ENCODE measurements at places on chromosomes 6 and 20. TPM values are rescaled to one million over a fixed set of nuclear protein-coding genes. Genes with fewer than 3 reads are reported as not detected.

Gene LHFPL5
- not detected for total RNA-seq

Gene BPI
- 2.3 TPM for total RNA-seq

Gene FAM83C
- total RNA-seq: not detected

Gene SEL1L2
- not detected for total RNA-seq

Gene CNR1
- 3.5 TPM for total RNA-seq

Gene IL20RA
- 3.3 TPM for total RNA-seq

Gene LY6G6F
- total RNA-seq: not detected

Gene SOX18
- total RNA-seq: 134 TPM

Gene HLA-DRB5
- total RNA-seq: 56.6 TPM

Gene AK9
- total RNA-seq: 13.8 TPM

Gene FAM209B
- not detected for total RNA-seq

Gene SRSF12
- 2.0 TPM for total RNA-seq

Gene IP6K3
- 0.31 TPM for total RNA-seq

Gene RAB44
- total RNA-seq: 0.27 TPM

Gene POM121L2
- not detected for total RNA-seq

Gene TCP11
- not detected for total RNA-seq

Gene KCNK16
- not detected for total RNA-seq

Gene PGBD1
- 4.9 TPM for total RNA-seq

Gene HLA-DMB
- total RNA-seq: 46.9 TPM

Gene SSTR4
- not detected for total RNA-seq

Gene PLTP
- total RNA-seq: 95.4 TPM

Gene APOBEC2
- not detected for total RNA-seq

Gene CDC5L
- 20.3 TPM for total RNA-seq

Gene DSP
- total RNA-seq: 7.2 TPM

Gene HDAC2
- total RNA-seq: 62.9 TPM

Gene HAO1
- total RNA-seq: not detected

Gene SLC17A3
- total RNA-seq: not detected

Gene OVOL2
- total RNA-seq: not detected

Gene MEI4
- total RNA-seq: 0.13 TPM

Gene CENPQ
- total RNA-seq: 5.0 TPM

Gene GPR63
- 0.49 TPM for total RNA-seq

Gene C6orf120
- total RNA-seq: 28.2 TPM

Gene PRDM13
- total RNA-seq: not detected

Gene BEND6
- 4.4 TPM for total RNA-seq

Gene MYH7B
- total RNA-seq: 5.6 TPM

Gene HLA-G
- total RNA-seq: 1.2 TPM

Gene CRYBG1
- total RNA-seq: 10.7 TPM

Gene COX4I2
- 8.3 TPM for total RNA-seq

Gene C20orf141
- total RNA-seq: not detected

Gene HLA-DMA
- total RNA-seq: 70.1 TPM

Data from sciatic nerve (tissue), 2 donors.